Activated effector memory CD4-positive, alpha-beta T cell treated with Interleukin-2 at 50 U/mL for 16 hours (primary cell): ENCODE measurements at places on chromosomes 4 and X.

GRCh38 chr4:107863416-107863815 is 38.7 kb downstream of the SGMS2 start:
- no peak for DNase-seq

- DNase-seq, result no peak
These were observed 13.5 kb downstream of the NSUN7 start for GRCh38 chr4:40763228-40763716.

DNA sequence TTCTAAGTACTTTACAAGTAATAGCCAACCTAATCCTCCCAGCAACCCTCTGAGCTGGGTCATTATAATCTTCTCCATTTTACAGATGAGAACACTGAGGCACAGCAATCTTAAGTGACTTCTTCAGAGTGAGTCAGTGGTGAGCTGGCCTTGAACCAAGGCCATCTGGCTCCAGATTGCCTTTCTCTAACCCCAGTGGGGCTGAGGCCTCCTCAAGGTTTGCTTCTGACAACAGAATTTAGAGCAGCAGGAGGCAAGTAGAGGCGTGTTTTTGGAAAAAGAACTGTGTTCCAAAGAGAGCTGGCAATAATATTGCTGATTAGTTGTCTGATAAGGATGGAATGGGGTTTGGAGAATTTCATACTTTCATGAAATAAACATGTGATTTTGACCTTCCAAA is 41.2 kb downstream of the PIR start:
- DNase-seq, result no peak

GRCh38 chr4:1592709-1593417 is 91.2 kb downstream of the FAM53A start:
- no peak for DNase-seq

GRCh38 chr4:106299977-106300376 is 16.0 kb downstream of the TBCK start:
- no peak for DNase-seq
